Hepatocyte (in vitro differentiated cells): ENCODE measurements at places on chromosomes 3 and 15. TPM values are rescaled to one million over a fixed set of nuclear protein-coding genes. Genes with fewer than 3 reads are reported as not detected.

Gene COL8A1
- 0.41 and 0.61 TPM in 2 replicates for polyA plus RNA-seq

GRCh38 chr15:55279746-55280351, 9.8 kb downstream of the RAB27A start:
- peak; percentile 61 for DNase-seq

GRCh38 chr15:92290359-92290992, 103.2 kb upstream of the ST8SIA2 start:
- DNase-seq: no peak

DNA sequence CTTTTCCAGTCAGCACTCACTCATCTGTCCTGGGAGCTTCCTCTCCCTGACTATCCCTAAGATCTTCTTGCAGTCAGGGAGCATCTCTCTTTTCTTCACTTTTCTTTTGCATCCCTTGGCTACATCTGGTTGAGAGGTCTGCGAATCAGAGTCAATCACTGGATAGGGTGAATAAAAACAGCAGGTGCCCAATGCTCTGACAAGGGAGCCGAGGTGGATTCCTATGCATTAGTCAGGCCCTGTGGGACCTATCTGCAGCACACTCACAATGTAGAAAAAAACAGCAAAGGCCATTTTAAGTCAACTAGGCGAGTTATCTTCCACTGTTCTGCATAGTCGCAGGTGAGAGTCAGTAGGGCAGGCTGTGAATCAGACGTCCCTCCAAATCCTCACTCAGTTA, 35.5 kb downstream of the DZIP1L start:
- DNase-seq: no peak

DNA sequence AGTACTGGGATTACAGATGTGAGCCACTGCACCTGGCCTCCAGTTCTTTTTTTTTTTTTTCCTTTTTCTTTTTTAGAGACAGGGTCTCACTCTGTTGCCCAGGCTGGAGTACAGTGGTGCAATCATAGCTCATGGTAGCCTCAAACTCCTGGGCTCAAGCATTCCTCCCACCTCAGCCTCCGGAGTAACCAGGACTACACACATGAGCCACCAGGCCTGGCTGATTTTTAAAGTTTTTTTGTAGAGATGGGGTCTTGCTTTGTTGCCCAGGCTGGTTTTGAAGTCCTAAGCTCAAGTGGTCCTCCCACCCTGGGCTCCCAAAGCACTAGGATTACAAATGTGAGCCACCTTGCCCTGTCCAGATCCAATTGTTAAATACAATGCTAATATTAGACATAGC, 13.6 kb upstream of the ULK3 start:
- no peak for DNase-seq

Gene TEX264
- 98.7 and 103 TPM in 2 replicates for polyA plus RNA-seq

Gene CFAP91
- 0.77 TPM in 1 of 2 replicates, not detected in the other for polyA plus RNA-seq
